ENCODE measurements at places on chromosomes 5 and 9.

- no peak for DNase-seq
Measured at GRCh38 chr9:91555132-91555531, 131.5 kb upstream of the NFIL3 start.

GRCh38 chr5:64509828-64510227, 4.0 kb downstream of the RGS7BP start:
- no peak for DNase-seq

DNA sequence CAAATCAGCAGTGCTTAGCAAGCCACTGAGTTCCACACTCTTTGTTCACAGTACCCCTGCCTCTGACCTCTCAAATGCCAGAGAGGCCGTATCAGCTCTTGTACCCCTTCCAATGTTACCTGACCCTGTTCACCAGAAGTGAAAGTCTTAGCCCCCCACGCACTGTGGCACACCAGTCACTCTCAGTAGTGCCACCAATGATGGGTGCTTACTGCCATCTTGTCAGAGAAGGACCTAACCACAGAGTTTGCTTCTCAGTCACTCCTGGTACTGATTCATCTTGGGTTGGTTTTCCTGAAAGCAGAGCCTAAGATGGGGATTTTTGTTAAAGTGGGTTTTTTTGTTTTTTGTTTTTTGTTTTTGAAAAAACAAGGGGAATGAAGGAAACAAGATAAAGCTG, 28.8 kb upstream of the PANK3 start:
- no peak for DNase-seq

DNA sequence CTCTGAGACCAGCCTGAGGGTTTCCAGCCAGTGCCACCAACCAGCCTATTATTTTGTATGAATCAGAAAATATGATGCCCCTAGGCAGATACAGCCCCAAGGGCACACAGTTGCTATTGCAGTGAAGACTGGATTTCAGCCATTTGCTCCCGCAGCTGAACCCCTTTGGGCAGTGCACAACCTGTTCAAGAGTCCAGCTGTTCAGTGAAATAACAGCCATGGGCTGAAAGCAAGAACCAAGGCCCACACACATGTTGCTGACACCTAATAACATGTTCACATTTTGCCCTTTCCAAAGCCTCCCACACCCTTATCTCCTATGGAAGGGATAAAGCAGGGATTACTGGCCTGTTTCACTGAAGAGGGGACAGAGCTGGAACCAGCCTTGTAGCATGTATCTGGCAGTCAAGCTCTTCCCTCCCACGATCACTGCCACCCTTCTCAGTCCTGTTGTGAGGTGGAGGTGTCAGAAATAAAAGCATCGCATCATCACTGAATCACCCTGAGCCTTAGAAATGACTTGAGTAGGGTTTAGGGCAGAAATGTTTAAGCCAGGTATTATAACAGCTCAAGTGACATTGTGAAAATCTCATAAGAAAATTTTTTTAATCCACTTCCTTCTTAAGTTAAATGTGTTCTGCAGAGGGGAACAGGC, 137.1 kb upstream of the FSTL4 start:
- no peak for DNase-seq

DNA sequence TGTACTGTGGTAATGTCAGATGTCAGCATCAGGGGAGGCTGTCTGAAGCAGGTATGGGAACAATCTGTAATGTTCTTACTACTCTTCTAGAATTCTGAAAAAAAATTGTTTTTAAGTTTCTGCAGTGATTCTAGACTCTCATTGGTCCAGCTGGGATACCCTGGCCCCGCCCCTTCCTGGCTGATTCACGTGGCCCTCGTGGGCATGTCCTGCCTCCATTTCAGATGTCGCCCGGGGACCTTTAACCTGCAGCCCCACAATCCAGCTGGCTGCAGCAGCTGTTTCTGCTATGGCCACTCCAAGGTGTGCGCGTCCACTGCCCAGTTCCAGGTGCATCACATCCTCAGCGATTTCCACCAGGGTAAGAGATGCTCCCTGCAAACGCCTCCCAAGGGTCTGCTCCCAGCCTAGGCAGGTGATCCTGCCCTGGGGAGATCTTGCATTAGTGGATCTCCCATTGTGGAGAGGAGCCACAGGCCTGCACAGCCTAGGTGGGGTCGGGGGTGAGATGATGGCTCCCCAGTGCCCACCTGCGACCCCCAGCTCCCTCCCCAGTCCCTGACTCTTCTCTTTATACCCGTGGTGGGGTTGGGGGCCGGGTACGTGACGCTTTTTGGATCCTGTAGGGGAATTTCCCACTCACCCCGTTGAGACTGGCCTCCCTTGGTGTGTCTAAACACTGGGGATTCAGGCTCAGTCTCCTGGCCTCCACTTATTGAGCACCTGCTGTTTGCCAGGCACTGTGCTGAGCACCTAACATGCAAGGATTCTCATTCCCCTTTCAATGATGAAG, 36.5 kb downstream of the LAMC3 start:
- DNase-seq: no peak

- DNase-seq: no peak
Measured at GRCh38 chr5:94402096-94402495, 216.3 kb downstream of the KIAA0825 start.

GRCh38 chr9:137021979-137022661, 5.9 kb downstream of the ABCA2 start:
- DNase-seq: peak; percentile 81

DNA sequence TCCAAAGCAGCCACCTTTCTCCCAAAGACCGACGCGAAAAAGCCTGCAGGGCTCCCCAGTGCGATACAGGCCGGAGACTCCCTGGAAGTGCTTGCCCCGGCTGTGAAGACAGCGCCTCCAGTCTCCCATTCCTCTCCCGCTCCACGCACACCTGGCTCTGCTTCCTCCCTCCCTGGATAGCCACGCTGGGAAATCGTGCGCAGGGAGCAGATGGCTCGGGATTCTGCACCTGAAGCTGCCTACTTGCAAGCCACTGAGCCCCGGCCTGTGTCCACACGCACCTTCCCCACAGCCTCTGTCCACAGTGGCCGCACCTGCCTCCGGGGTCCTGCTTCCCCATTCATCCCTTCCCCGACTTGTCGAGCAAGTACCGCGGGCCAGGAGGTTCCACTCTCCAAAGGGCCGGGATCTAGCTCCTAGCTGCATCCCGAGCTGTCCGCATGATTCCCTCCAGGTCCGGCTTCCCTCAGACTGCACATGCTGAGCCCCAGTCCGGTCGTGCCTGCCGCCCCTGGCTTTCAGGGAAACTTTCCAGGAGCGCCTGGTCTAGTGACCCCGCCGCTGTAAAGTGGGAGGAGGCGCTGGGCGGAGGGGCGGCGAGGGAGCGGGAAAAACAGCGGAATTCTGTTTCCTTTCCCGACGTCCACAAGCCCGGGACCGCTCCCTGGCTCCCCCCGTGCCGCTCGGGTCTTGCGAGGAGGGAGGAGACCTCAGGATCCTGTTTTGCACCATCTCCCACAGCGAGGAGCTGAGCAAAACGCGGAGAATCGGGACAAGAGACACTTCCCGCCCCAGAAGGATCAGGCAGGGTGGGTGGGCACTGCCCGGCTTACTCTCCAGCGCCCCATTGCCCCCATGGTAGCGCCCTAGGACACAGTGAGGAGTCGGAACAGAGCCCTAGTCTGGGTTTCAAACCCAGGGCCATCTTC, 2.0 kb downstream of the SEMA6A start:
- DNase-seq: no peak

- no peak for DNase-seq
Measured at GRCh38 chr5:115532517-115532916, 12.1 kb downstream of the FEM1C start.

DNA sequence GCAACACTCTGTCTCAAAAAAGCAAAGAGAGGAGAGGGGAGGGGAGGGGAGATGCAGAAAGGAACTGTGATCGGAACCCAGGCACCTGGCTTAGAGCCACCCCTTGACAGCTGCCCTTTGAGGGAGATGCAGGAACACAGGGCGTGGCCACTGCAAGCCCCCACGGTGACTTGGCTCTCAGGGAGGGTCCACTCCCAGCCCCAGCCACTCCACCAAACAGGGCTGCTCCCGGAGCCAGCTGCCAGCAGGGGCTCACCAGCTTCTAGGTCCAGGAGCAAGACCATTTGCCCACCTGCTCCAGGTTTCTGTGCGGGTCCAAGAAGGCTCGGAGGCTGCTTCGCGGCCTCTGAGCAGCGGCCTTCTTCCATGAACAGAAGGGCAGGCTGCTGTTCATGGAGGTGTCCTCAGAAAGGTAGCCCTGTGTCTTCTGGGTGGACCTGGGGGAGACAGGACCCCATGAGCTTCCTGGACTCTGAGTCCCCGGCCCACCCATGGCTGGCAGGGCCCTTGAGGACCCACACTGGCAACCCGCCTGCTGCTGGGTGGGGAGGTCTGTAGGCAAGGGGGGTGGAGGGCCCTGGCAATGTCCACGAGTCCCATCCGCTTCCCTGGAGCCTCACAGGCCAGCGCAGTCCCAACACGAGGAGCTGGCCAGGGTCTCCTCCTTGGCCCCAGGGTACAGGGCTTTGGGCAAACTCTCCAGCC, 7.9 kb downstream of the C9orf50 start:
- no peak for DNase-seq

DNA sequence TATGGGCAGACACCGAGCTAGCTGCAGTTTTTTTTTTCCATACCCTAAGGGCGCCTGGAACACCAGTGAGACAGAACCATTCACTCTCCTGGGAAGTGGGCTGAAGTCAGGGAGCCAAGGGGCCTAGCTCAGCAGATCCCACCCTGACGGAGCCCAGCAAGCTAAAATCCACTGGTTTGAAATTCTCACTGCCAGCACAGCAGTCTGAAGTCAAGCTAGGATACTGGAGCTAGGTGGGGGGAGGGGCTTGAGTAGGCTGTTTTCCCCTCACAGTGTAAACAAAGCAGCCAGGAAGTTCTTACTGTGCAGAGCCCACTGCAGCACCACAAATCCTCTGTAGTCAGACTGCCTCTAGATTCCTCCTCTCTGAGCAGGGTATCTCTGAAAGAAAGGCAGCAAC, 151.7 kb upstream of the HCN1 start:
- peak; percentile 27 for DNase-seq

GRCh38 chr5:148733601-148734438, 79.5 kb upstream of the HTR4 start:
- DNase-seq: no peak

GRCh38 chr9:33459115-33459514, 11.7 kb upstream of the AQP3 start:
- no peak for DNase-seq

GRCh38 chr5:153699035-153699434, 208.6 kb downstream of the GRIA1 start:
- no peak for DNase-seq

- DNase-seq: no peak
Measured at GRCh38 chr9:22008717-22009505, at the start of gene CDKN2B. Gene CDKN2B (minus strand): TSS chr9:22009305. CDS start chr9:22008953, 352 bp downstream.

- no peak for DNase-seq
Measured at GRCh38 chr9:125332527-125332926, 70.9 kb downstream of the GAPVD1 start.

GRCh38 chr5:157384971-157385709, 74.9 kb upstream of the NIPAL4 start:
- DNase-seq: no peak

DNA sequence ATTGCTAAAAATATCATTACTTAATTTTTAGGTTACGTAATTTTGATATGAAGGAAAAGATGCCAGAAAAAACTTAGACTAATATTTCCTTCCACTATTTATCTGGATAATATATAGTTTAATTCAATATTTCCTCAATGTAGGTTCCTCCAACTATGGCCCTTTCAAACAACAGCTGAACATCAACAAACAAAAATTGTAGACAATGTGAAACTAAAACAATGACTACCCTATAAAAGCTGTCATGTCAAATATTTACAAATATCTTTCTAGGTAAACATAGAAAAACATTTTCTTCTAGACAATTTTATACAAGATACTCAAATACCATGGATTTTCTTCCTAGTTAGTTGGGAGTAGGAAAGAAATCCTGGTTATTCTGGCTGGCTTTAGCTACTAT, 16.9 kb downstream of the ELOVL7 start:
- no peak for DNase-seq

DNA sequence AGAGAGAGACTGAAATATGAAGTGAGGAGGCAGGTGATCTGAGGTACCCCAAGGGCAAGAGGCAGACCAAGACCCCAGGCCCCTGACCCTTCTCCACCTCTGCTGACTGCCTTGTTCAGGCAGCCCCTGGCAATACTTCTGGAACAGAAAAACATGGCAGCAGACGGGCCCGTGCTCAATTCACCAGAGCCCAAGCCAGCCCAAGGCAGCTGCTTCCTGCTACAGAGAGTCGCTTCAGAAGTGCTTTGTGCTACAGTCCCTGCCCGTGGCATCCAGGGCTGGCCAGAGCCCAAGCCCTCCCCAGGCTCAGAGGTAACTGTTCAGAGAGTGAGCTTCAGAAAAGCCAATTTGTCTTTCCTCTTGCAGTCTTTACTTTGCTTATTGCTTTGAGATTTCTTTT, 151.4 kb upstream of the FSTL4 start:
- no peak for DNase-seq

GRCh38 chr9:134134949-134135342, 936 bp upstream of the WDR5 start:
- no peak for DNase-seq

DNA sequence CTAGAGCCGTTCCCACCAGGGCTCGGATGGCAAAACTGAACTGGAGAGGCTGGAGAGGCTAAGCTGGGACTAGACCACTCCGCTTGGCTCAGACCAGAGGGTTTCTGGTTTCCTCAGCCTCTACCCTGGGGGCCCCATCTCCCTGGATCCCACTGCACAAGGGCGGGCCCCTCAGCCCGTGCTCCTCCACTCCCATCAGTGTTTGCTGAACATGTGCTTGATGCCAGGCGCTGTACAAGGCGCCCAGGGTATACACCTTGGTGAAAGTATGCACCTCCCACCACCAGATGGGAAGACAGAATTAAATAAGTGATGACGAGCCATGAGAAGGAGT, 18.0 kb downstream of the GPX3 start:
- no peak for DNase-seq

- no peak for DNase-seq
Measured at GRCh38 chr5:42680046-42680445, 76.6 kb upstream of the CCDC152 start.

DNA sequence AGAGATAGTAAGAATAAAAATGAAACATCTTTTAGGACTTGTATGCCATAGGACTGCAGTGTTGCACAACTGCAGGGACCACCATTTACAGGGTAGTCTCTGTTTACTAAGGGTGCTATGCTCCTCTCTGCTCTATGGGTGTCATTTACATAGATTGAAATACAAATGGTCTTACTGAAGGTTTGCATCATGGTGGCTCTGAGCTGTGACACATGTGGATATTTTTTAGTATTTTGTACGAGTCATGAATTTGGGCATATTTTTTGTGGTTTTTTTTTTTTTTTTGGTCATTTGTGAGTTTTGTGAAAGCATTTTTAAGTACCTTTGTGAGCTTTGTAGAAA, 47.4 kb downstream of the CSNK1G3 start:
- no peak for DNase-seq

DNA sequence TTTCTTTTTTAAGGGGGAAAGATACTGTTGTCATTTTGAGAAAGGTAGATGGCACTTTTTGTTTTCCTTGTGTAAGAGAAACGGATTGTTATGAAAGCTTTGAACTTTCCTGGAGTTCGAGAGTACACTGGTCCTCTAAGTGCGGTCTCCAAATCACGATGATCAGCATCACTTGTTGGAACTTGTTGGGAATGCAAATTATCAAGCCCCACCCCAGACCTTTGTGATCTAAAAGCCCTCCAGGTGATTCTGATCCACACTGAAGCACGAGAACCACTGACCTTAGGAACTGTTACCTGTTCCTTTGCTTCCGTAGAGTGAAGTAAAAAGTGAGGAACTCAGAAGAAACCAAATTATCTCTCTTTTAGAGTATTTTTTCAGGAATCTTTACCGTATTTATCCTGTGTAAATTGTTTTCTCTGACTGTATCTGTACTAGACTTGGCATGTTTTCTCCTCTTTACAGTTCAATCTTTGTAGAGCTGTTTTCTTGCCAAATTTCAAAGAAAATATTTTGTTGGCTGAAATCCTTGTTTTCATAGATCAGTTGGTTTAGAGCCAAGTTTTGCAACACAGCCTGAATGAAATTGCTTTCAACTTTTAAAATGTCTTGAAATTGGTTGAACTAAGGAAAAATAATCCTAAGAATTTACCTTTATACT, 4.0 kb downstream of the MAT2B start:
- DNase-seq: no peak

Data from iPS DF 6.9 (cell line).